GF-D8 (cell line): ENCODE measurements at places on chromosomes 7 and 10.

DNA sequence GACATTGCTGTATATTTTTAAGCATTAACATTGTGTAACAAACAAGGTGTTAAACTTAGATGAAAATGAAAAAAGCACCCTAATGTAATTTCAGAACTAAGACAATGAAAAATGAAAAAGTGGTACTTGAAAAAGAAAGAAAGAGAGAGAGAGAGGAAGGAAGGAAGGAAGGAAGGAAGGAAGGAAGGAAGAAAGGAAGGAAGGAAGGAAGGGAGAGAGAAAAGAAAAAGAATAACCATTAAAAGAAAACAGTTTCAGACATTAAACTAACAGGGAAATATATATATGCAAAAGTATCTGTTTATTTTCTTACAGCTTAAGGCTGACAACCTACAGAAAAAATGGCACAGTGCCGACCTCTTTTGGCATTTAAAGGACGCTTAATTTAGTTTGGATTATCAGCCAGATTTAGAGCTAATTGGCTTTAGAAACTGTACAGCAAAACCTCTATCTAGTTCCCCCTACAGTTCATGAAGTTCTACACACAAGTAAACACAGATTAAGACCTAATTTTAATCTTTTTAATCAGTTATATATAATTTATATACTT is 13.8 kb downstream of the MTERF1 start:
- DNase-seq: no peak

- no peak for DNase-seq
These were observed 33.4 kb downstream of the DCLRE1A start for GRCh38 chr10:113820507-113820906.

- no peak for DNase-seq
These were observed 92.3 kb downstream of the RNF216 start for GRCh38 chr7:5689118-5689517.

GRCh38 chr10:58023341-58024073 is 244.2 kb downstream of the IPMK start:
- no peak for DNase-seq

DNA sequence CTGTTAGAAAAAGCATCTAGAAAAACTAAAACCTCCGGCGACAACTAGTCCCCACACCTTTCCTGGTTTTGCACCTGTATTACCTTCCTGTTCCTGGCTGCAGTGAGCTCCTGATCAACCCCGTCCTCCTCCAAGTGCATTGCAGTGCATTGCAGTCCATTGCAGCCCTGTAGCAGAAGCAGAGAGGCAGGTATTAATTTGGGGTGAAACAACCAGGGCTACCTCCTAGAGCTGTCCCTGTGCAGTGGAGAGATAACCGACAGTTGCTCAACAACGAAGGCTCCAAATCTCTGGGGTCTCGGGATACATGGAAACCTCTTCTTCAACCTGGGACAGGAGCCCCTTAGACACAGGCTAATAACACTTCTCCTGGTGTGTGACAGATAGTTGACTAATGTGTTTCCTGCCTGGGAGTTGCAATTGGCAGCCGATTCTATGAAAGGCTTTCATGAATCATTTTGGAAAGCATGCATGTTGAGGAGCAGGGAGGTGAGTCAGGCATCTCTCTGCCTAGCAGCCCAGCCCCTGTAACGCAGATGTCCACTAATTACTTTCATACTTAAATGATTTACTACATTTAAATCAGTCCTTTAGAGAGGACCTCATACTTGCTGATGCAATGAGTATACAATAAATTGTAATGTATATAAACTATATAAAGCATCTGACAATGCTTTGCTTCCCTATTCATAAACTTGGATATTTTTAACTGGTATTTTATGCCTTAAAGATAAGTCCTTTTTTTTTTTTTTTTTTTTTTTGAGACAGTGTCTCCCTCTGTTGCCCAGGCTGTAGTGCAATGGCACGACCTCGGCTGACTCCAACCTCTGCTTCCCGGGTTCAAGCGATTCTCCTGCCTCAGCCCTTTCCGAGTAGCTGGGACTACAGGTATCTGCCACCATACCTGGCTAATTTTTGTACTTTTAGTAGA is 59.0 kb downstream of the PRR15 start:
- DNase-seq: no peak

GRCh38 chr7:48084727-48085432 is 4.2 kb upstream of the UPP1 start:
- peak; percentile 83 for DNase-seq

GRCh38 chr10:109327266-109327665 is 596.0 kb downstream of the XPNPEP1 start:
- DNase-seq: no peak

GRCh38 chr7:94243066-94243711 is 151.5 kb upstream of the COL1A2 start:
- no peak for DNase-seq

DNA sequence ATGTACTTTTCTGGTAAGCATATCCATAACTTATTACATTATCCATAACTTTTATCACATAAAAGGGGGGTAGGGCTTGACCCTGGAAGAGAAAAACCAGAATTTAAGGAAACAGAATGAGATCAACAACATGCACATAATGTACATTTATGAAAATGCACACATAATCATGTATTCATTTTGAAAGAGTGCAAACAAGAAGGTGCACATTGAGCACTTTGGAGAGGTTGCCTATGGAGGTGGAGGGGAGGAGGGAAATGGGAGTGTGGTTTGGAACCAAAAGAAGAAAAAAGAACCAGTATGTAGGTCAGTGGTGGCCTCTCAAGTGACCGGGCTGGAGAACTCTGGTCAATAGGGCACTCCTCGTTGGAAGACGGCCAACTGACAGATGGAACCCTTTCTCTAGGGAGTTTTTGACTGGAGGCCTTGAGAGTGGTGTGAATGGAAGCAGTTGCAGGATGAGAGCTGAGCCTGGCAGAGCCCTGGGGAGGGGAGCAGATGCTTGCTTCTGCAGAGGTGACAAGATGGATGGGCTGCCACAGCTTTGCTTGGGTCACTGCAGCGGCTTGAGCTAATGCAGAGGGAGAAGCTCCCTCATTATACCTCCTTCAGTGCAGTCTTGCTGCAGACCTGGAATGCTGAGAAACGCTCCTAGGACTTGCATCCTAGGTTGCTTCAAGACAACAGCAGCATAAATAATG is 192.7 kb downstream of the SEC23IP start:
- DNase-seq: no peak

DNA sequence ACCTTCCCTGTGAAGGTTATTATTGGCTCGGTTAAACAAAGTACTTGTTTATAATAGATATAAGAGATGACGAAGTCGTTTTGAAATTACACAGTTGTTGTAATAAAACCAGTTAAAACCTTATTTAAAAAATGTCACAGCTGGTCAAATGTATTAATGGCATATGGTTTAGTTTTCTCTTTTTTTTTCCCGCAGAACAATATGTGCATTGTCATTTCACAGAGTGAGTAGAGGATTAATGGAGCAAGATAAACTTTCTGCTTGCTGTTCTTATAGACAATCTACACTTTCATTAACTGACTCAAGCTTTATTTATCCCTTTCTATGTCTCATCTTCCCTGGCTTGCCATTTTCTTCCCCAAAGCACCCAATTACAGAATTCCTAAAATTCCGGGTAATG is 404.3 kb upstream of the NPVF start:
- DNase-seq: no peak

DNA sequence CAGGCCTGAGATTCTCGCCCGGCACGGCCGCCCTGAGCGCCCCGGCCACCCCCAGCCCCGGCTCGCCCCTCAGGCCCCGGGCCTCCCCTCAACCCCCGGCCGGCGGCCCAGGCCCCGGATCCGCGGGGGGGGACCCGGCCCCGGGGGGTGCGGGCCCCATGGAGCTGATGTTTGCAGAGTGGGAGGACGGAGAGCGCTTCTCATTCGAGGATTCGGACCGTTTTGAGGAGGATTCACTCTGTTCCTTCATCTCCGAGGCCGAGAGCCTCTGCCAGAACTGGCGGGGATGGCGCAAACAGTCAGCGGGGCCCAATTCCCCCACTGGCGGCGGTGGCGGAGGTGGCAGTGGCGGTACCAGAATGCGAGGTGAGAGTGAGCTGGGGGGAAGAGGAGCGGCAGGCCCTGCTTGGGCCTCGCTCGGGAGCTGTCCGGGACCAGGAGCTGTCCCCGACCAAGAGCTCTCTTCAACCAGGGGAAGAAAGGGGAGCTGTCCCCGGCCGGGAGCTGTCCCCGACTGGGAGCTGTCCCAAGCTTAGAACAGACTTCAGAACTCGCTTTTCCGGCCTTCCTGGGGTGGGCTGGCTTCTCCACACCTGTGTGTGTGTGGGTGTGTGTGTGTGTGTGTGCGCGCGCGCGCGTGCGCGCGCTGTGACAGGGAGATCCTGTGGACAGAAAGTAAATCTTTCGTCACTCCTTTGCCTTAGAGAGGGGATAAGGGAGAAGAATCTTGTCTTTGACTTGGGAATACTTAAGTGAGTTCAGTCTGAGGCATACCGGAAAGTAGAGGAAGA is 510 bp downstream of the ZSWIM8 start:
- DNase-seq: no peak

DNA sequence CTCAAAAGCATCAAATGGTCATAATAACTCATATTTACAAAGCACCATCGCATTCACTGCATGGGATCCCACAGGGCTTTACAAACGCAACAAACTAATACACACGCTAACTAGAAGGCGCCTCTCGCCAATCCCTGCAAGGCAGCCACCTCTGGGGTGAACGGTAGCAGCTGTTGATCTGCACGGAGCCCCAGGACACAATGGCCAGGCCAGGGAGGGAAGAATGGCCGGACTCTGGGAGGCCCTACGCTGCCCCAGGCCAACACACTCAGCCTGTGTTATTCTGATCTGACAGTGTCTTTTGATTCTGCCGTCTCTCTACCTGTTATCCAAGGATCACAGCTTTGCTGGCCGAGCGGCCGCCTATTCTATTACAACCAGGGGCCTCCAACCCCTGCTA is 41.8 kb downstream of the HABP2 start:
- no peak for DNase-seq

- no peak for DNase-seq
These were observed 18.8 kb upstream of the MDFIC start for GRCh38 chr7:114903131-114903530.

- no peak for DNase-seq
These were observed 532.6 kb downstream of the TNS3 start for GRCh38 chr7:47049234-47049774.

- DNase-seq: no peak
These were observed 89.9 kb upstream of the CAPZA2 start for GRCh38 chr7:116772423-116772863.

- DNase-seq: peak; percentile 99
These were observed 47.1 kb upstream of the SVIL start for GRCh38 chr10:29681676-29682448.

DNA sequence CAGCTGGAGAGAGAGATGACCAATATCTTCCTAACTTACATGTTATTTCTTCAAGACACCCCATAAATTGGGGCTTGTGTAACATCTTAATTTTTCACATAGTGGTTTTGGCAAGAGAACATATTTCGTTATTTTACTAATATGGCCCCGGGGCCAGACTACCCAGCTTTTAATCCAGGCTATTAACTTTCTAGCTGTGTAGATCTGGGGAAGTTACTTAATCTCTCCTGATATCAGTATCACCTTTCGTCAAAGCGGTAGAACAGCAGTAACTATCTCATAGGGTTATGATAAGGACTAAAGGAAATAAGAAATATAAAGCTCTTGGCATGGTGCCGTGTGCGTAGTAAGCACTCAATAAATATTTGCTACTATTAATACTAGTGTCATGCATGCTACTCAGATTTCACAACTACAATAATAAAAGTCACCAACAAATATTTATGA is 71.6 kb upstream of the LYZL1 start:
- DNase-seq: no peak

GRCh38 chr10:133021963-133022775 is 65.6 kb upstream of the ADGRA1 start:
- no peak for DNase-seq

- DNase-seq: no peak
These were observed 79.0 kb upstream of the SEMA3C start for GRCh38 chr7:80997841-80998240.

GRCh38 chr7:114944745-114945625 is 23.1 kb downstream of the MDFIC start:
- no peak for DNase-seq

GRCh38 chr7:81638198-81638597 is 131.6 kb downstream of the HGF start:
- no peak for DNase-seq

DNA sequence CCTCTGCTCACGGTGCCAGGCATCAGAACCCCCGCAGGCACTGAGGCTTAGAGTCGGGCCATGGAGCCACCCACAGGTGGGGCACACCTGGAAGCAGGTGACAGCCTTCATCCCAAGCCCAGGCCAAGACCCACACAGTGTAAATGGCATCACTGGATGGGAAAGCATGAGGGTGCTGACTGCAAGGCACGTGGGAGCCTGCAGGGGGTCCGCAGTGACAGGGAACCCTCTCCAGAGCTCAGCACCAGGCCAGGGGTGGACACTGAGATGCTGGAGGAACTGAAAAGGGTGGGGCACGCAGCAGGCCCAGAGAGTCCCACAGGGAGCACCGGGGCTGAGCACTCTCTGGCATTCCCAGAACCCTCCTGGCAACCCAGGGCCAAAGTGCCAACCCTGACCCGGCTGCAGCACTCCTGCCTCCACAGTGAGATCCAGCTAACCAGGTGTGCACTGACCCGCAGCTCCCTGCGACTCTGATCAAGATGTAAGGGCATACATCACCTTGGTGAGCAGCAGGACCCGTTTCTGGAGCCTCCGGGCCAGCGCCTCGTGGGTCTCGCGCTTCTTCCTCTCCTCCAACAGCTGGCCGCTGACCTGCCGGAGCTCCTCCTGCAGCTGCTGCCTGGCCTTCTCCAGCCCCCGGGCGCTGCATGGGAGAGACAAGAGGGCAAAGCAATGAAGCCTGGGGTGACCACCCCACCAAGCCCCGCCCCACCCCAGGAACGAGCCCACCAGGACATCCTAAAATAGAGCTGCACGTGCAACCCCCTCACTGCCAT is 163.9 kb downstream of the MAD1L1 start:
- no peak for DNase-seq

DNA sequence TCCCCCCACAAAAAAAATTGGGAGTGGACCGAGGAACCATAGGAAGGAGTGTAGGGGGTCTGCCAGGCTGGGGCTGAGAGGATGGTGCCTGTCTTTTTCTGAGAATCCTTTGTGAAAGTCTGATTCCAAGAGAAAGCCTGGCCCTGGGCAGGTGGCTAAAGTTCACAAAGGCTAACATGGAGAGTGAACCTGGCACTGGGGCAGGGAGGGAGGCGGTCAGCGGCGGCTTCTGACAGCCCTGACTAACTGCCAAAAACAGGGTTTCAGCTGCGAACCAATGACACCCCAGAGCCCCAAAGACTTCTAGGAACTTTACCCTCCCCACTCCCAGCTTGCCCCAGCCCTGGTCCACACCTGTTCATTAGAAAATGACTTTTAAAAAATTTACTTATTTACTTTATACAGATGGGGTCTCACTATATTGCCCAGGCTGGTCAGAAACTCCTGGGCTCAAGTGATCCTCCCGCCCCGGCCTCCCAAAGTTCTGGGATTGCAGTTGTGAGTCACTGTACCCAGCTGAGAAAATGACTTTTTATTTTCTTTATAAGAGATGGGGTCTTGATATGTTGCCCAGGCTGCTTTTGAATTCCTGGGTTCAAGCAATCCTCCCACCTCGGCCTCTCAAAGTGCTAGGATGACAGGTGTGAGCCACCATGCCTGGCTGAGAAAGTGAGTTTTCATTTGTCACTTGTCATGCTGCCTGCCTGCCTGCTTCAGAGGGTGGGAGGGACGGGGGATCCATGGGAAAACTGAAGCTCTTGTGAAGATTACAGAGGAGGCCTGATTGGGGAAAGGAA is 61.0 kb upstream of the DUSP5 start:
- DNase-seq: no peak

- no peak for DNase-seq
These were observed 38.1 kb downstream of the TMEM130 start for GRCh38 chr7:98831641-98832221.

- no peak for DNase-seq
These were observed 122.9 kb upstream of the SEMA3A start for GRCh38 chr7:84317536-84317935.
